ENCODE measurements at places on chromosomes 2 and 18. TPM values are rescaled to one million over a fixed set of nuclear protein-coding genes. Genes with fewer than 3 reads are reported as not detected.

- DNase-seq = no peak
These were observed 41.0 kb upstream of the EPC2 start for GRCh38 chr2:148603562-148603920.

DNA sequence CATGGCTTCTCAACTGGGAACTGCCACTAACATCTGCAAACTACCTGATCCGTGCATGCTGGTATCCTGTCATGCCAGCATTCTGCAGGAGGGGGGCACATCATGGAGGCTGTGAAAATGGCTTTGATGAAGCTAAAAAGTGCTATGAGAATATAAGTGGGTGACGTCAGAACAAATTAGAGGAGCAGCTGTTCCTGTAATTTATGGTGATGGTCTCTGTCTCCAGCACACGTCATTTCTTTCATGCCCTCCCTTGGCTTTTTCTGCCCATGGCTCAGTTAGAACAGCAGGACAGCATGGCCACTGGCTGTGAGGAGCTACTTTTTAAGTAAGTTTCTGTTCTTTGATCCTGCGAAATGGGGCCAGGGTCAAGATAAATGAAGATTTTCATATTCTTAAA is 466.3 kb downstream of the THSD7B start:
- no peak for DNase-seq

GRCh38 chr2:191020742-191021381 is 6.9 kb upstream of the STAT1 start:
- peak; percentile 61 for DNase-seq

The FIGN gene
- 1.5 TPM for total RNA-seq

GRCh38 chr18:46621871-46622270 is 35.1 kb downstream of the LOXHD1 start:
- no peak for DNase-seq

- DNase-seq = peak; percentile 88
These were observed 338.9 kb downstream of the CCDC85A start for GRCh38 chr2:56522605-56523089.

DNA sequence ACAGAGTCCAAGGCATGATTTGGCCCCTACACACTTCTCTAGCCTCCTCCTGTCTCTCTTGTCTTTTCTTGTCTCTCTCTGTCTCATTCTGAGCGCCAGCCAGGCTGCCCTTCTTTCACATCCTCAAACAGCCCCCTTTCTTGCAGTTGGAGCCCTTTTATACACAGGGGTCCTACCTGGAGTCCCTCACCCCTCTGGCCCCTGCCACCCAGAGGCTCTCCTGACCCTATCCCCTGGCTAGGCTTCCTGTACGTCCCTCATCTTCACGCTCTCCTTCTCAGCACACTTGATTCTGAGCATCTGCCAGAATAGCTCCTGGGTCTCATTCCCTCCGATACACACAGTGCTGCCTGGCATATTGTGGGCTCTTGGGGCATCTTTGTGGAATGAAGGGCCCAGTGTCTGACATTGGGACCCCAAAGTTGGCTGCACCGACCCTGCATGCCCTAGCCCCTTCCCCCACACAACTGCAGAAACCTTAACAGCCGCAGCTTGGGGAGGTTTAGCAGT is 261.9 kb downstream of the DYSF start:
- no peak for DNase-seq

The GPR55 gene
- total RNA-seq = 0.79 TPM

The TIA1 gene
- total RNA-seq = 52.4 TPM

The IL18R1 gene
- total RNA-seq = not detected

DNA sequence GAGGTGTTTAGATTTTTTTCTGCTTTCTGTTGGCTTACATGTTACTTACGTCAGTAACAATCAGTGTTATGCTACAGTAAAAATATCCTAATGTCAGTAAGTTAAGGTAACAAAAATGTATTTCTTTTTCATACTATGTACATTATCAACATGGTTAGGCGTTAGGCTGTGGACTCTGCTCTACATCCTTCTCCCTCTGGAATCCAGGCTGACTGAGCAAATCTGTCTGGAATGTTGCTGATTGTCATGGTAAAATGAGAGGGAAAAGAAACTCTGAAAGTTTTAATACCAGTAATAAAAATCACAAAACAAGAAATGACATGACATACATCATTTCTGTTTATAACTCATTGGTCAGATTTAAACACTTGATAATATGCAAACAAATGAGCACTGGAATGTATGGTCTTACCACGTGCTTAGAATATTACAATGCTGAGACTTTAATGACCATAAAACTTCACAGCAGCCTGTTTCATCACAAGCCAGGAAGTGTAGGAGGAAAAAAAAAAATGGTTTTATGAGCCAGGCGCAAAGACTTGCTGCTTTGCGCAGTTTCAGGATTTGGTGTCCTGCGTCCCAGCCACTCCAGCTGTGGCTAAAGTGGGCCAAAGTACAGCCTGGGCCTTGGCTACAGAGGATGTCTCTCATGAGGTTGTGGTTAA is 252.4 kb downstream of the FSIP2 start:
- peak; percentile 2 for DNase-seq

DNA sequence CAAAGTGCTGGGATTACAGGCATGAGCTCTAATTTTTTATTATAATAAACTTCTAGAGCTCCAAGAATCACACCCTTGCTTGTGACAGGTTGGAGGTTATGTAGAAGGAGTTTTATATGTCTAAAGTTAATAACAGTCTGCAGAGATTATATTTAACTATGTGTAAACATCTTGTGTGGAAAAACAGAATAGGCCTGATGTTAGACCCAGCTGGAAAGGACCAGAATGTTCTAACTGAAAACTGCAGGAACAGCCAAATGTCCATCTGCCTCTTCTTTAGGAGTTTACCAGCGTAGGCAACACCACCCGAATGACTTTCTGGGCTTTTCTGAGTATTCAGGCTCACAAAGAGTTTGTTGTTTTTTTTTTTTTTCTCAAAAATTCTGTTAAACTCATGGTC is 67.1 kb upstream of the CDCA7 start:
- DNase-seq = no peak

DNA sequence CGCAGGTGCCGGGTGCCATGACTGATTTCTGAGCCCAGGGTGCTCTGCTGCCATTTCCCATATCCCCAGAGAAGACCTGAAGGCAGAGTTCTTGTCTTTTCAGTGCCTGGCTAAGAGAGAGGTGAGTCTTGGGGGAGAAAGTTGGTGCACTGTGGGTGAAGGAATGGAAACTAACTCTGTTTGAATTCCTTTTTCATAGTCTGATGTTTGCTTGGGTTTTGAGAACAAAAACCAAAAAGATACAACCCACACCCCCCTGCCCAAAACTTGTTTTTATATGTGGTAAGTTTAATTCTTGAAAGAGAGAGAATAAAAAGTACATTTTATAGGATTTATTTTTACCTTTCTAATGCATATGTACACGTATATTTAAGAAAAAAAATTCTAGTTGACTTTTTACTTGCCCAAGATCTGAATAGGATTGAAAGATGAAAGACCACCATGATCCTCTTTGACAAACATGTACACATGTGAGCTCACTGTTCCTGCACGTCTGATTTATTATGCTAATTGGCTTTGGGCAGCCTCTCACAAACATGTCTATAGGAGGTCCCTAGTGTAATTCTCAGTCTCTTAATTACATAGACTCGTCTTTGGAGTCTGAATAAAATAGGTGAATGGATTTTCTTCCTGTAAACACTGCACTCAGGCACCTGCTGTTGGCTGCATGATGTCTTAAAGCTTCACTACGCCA is 46.3 kb downstream of the ARL4C start:
- no peak for DNase-seq

The PSMA8 gene
- 0.15 TPM for total RNA-seq

DNA sequence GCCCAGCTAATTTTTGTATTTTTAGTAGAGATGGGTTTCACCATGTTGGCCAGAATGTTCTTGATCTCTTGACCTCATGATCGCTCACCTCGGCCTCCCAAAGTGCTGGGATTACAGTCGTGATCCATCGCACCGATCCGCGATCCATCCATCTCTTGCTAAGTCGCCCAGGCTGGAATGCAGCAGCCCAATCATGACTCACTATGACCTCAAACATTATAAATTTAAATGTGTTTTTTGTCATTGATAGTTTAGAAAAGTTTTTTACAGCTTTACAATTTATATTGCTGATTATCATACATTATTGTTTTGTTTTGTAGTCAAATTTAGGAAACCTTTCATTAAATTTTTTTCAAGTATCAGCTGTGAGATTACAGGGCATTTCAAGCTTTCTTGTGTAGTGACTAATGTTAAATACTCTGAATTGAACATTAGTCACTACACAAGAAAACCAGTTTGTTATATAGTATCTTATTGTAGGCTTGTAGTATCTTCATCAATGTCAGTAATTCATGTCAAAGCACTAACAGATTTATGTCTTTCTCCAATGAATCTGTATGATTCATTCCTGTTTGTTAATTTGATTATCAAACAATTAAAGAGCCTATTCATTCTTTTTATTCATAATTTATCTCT is 37.5 kb downstream of the NR4A2 start:
- DNase-seq = no peak

The PCBP1 gene
- 37.7 TPM for total RNA-seq

- DNase-seq = no peak
These were observed 42.1 kb downstream of the CRACDL start for GRCh38 chr2:98893911-98894321.

The BMP10 gene
- not detected for total RNA-seq

The REG3A gene
- total RNA-seq = not detected

DNA sequence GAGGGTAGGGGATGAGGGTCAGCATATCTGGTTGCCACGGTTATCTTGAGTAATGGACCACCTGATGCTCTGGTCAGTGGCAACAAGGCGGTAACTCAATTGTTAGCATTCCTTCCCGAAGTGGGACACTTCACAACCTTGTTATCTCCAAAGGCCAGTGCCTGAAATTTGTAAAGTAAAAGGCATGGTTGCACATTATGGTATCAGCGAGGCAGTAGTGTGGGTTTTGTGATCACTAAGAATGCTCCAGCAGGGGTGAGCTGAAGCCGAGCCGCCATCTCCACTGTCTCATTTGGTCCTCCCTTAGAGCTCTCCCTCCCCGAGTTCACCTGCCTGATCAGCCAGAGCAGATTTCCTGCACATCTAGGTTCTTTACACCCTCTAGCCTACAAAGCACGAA is 50.5 kb upstream of the LGALSL start:
- no peak for DNase-seq

DNA sequence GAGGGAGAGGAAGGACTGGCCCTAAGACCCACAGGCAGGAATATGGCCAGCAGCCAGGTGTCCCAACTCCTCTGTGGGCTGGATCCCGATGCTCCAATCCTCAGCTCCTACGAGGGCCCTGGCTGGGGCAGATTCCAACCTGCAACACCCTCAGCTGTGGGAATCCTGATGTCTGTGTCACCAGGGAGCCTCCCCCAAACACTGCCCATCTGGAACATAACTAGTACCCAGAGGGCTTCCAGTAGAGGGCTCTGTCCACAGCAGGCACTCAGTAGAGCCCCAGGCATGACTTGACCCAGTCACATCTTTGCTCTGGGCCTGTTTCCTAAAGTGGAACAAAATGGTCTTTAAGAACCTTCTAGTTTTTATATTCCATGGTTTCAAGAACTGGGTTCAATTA is 20.6 kb upstream of the LOXHD1 start:
- peak; percentile 86 for DNase-seq

- peak; percentile 48 for DNase-seq
These were observed 19.4 kb downstream of the SFTPB start for GRCh38 chr2:85648619-85649018.

The GREB1L gene
- total RNA-seq = 3.9 TPM

DNA sequence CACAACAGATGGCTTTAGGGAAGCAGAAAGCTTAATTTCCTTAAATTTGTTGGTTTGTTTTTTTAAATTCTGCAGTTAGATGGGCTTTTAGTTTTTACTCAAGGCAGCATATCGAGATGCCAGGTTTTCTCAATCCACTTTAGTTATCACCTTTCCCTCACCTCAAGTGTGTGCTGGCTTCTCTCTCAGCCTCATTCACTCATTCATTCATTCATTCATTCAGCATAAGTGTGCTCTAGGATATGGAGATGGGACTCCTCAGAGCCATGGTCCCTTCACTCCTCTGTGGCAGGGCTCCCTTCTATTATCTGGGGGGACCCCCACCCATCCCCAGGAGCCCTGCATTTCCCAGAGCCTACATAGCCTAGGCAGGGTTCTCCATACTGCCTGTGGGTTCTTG is 19.0 kb downstream of the VIL1 start:
- DNase-seq = no peak

- no peak for DNase-seq
These were observed 51.3 kb upstream of the CYP1B1 start for GRCh38 chr2:38127277-38127676.

GRCh38 chr2:98972582-98973167 is 36.6 kb upstream of the CRACDL start:
- no peak for DNase-seq

DNA sequence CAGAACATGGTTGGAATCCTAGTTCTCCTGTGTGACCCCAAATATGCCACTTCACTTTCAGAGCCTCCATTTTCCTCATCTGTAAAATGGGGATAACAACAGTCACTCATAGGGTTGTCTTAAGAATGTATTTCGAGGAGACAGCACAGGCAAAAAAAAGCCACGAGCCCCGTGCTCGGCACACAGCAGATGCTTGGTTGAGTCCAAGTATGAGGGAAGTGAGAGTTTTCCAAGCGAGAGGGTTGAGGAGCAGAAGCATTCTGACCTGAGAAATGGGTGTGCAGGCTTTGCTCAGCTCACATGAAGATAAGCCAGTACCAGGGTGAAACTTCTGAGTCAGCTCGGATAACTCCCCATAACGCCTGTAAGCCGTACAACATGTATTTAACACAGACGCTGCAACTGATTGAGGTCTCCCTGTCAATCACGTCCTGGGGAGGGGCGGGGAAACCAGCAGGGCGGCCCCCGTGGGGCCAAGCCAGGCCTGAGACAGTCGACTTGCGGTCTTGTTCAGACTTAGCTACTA is 23.0 kb upstream of the ODC1 start:
- no peak for DNase-seq

DNA sequence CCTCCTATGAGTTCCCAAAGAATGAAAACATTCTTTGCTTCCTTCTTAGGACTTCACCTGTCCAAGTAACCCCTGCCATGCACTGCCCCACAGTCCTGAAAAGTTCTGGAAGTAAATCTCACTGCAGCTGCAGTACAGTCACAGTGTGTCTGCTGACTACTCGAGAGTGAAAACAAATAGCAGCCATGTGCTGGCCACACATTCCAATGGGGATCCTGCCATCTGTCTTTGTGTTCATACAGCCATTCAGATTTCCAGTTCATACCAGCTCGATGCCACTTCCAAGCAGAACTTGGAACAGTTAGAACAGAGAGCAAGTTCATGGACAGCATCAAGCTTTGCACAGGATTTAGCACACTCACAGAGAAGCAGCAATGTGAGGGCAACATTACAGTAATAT is 629.9 kb upstream of the ACVR2A start:
- no peak for DNase-seq

DNA sequence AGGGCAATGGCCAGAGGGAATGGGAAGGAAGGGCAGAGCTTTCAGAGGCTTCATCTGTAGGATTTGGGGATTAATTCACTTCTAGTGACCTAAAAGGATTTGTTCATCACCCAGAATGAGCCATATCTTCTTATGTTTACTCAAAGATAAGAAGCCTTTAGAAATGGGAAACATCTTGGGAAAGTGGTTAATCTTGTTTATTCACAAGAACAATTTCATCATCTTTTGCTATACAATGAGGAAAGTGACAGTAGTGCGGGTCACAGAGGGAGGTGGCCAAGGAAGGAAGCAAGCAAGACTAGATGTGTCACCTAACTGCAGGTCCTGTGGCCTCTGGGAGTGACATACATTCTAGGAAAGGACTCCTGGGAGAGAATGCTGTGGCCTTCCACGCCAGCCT is 140.4 kb upstream of the ALPP start:
- no peak for DNase-seq

Measured in M059J (cell line).